ENCODE measurements at places on chromosomes 12 and 14. TPM values are rescaled to one million over a fixed set of nuclear protein-coding genes. Genes with fewer than 3 reads are reported as not detected.

GRCh38 chr14:31229638-31230572 lies 22.3 kb upstream of the HECTD1 start:
- DNase-seq, result peak; percentile 100

Gene GPR84
- total RNA-seq, result 0.13 TPM

Gene TEX22
- 0.38 TPM for total RNA-seq

Gene IRAK3
- total RNA-seq, result 1.6 TPM
